ENCODE measurements at places on chromosomes 4 and X.
A peak's percentile ranks its signal among the peaks of the same experiment; 100 is the strongest.

DNA sequence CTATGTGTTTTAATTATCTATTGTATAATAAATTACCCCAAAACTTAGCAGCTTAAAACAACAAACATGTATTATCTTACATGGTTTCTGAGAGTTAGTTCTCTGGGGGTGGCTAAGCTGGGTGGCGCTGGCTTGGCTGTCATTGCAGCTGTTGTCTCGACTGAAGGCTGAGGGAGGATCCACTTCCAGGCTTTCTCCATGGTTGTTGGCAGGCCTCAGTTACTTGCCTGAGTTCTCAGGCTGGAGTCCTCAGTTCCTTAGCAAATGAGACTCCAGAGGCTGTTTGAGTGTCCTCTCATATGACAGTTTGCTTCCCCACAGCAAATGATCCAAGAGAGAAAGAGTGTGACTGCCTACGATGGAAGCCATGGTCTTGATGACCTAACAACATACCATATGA is 23.5 kb upstream of the GALNT7 start:
- DNase-seq, result no peak

- DNase-seq, result no peak
Observed at GRCh38 chr4:80012291-80012690, 60.7 kb downstream of the ANTXR2 start.

GRCh38 chrX:43316146-43316545 is 340.0 kb upstream of the MAOA start:
- DNase-seq, result no peak

- no peak for DNase-seq
Observed at GRCh38 chrX:108464604-108465003, 25.0 kb downstream of the COL4A5 start.

DNA sequence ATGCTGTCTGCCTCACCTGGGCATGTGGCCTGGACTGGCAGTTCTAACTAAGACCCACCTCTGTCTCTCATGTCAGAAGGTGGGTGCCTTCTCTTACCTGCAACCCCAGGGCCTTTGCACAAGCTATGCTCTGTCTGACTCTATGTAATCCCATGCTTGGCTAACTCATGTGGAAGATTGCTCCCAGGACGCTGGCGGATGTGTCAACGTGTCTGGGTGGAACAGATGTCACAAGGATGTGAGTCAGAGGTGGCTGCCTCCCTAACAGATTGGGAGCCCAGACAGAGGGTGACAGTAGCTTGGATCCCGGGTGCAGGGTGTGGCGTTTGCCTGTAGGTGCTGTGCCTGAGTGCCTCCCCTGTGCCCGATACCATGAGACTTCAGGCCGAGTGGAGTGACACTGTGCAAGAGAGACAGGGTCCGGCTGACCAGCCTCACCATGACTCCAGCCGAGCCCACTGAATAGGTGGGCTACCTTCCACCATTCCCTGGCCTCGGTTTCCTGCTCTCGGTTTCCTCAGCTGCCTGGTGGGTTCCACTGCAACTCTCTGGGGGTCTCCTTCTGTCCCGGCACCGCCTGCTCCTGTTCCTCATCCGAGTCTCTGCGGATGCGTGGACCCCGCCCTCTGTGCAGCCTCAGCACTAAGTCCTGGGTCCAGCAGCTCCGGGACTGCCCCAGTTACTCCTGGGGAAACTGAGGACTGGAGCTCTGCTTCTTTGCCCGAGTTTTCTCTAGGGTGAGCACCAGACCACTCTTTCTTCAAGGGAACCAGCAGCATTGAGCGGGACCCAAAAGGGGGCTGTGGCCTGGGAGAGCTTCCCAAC is 11.0 kb downstream of the SH3BP2 start:
- DNase-seq, result no peak

GRCh38 chr4:150384249-150384648 is 197.7 kb upstream of the MAB21L2 start:
- no peak for DNase-seq

GRCh38 chr4:212438-213188 is 88.3 kb downstream of the ZNF718 start:
- no peak for DNase-seq

DNA sequence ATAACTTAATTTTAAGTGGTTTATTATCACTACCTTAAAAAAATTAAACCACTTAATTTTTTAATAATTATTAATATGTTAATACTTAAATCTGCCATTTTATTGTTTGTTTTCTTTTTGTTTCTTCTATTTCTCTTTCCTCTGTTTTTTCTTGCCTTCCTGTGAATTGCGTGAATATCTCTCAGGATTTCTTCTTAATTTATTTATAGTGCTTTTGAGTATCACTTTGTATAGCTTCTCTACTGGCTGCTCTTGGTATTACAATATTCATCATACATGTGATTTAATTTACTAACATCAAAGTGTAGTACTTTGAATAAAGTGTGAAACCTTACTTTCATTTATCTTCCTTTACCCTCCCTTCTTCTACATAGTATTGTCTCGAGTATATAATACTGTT is 349.5 kb upstream of the CPXCR1 start:
- DNase-seq, result no peak

DNA sequence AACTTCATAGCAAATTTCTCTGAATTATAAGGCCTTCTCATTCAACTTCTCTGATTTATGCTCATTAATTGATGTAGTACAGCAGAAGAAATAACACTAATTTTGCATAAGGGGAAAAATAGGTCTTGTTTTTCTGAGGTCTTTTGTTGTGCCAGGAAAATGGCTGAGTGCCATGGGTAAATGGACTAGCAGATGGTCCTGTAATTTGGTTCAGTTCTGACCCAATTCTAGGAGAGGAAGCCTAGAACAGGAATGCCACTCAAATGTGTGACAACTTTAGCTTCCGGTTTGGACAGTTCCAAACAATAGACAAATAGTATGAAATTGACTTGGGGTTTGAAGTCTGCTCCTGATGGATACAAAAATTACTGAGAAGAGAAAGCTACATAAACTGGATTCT is 6.2 kb downstream of the RAB9B start:
- DNase-seq, result no peak

GRCh38 chr4:134650461-134650860 is 448.9 kb upstream of the PABPC4L start:
- no peak for DNase-seq

- DNase-seq, result no peak
Observed at GRCh38 chrX:115191490-115192243, 2.5 kb downstream of the RBMXL3 start.

DNA sequence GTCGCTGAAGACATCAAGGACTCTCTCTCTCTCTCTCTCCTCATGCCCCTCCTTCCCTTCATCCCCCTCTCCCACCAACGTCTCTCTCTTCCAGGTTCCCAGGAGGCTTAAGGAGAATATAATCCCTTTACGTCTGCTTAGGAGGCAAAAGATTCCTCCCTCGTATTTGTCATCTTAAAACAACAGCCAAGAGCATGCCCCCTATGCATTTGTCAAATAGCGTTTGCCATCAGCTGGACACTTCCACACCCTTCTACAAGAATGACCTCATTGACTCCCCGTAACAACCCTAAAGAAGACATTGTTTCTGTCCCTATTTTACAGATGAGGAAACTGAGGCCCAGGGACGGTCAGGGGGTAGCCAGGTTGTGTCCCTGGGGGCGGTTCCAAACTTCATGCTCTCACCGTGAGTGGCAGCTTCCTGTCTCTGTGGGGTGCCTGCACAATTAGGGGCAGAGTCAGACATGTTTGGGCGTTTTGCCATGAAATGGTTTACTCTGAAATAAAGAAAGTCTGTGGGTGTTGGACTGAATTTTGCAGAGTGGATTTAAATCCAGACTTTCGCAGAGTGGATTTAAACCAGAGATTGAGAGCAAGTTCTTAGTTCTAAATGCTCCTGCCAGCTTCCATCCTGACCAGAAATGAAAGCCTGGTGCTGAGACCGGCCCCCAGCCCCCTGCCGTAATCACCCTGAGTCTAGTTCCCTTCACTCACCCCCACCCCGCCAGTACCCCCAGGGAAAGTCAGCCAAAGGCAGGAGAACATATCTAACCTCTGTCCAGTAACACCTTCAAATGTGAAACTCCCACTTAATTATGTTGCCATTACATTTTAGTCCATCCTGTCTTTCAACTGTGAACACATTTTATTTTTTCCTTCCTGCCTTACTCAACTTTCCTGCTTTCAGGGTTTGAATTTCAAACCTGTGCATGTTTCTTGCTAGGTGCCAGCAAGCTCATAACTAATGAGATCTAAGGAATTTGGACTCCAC is 44.3 kb upstream of the TBL1X start:
- no peak for DNase-seq

GRCh38 chr4:79599691-79600090 is 191.7 kb upstream of the GK2 start:
- DNase-seq, result no peak

- no peak for DNase-seq
Observed at GRCh38 chr4:11468901-11469300, 40.2 kb upstream of the HS3ST1 start.

GRCh38 chr4:41218703-41219102 is 4.4 kb upstream of the APBB2 start:
- no peak for DNase-seq

DNA sequence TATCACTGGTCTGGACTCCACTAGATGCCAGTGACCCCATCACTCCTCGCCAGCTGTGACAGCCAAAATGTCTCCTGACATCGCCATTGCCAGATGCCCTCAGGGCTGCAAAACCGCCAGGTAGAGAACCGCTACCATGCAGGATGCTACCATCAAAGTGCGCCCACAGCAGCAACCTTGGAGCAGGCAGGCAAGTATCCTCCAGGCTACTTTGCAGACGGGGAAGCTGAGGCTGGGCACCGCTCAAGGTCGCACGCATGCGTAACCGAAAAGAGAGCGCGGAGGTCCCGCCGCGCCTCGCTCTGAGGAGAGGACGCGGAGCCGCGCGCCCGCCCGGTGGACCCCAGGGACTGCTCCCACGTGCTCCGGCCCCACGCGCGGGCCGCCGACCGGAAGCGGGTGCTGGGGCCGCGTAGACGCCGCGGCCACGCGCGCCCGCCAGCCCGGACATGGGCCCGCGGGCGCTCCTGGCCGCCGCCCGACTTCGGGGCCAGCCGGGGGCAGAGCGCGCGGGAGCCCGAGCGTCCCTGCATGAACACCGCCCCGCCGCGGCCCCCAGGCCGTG is at the start of gene STS:
TSS of gene STS (plus strand) at position 300 of the 565 bp plus-strand sequence. CDS start 105,488 bp downstream, outside the sequence.
- DNase-seq, result peak; percentile 33

GRCh38 chr4:73538162-73538561 is 56.6 kb downstream of the AFM start:
- no peak for DNase-seq

GRCh38 chr4:7295911-7296660 is 103.7 kb downstream of the SORCS2 start:
- DNase-seq, result no peak
